ENCODE measurements at places on chromosomes 4 and X. TPM values are rescaled to one million over a fixed set of nuclear protein-coding genes. Genes with fewer than 3 reads are reported as not detected.
A peak's percentile ranks its signal among the peaks of the same experiment; 100 is the strongest.

- peak; percentile 82 for DNase-seq
Measured at GRCh38 chr4:114108869-114109268, 129.4 kb upstream of the ARSJ start.

- no peak for DNase-seq
Measured at GRCh38 chrX:47098338-47099094, 20.3 kb downstream of the RGN start.

DNA sequence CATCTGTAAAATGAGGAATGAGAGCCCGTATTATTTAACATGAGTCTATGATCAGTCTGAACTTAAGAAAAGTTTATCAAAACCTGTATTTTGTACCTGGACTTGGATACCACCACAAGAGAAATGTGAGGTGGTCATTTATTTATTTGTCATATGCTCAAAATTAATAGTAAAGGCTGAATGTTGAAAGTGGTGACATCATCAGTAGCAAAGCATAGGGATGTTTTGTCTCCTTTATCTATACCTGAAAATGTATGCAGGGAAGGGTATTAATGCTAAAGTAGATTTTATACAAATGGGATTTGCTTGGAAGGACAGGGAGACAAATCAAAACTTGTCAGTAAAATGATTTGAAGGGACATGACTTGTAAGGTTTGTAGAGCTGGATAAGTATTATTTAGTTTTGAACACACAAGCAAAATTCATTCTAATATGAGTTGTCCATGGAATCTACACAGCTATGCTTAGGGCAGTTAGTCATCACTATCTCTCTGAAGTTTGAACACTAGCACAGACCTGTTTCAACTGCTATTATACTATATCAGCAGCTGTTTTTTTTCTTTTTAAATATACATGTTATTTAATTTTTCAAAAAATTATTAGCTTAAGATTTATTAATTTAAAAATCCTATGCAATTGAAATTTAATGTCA is 52.4 kb upstream of the GUCY1A1 start:
- no peak for DNase-seq

GRCh38 chrX:55818673-55819375 is 101.3 kb downstream of the RRAGB start:
- DNase-seq, result no peak

DNA sequence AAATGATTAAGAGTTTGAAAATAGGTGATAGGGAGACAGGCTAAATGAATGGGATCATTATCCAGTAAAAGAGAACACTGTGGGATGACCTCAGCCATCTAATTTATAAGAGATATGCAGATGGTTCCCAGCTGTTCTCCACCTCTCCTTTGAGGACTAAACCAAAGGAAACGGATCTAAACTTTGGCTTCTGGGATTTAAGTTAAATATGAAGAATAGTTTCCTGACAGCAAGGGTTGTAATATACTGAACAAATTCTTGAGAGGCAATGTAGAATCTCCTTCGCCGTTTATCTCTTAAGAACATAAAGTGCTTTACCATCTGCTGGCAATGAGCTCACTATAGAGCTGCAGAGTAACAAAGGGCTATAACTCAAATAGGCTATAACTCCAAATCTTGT is 35.4 kb upstream of the HPGDS start:
- no peak for DNase-seq

DNA sequence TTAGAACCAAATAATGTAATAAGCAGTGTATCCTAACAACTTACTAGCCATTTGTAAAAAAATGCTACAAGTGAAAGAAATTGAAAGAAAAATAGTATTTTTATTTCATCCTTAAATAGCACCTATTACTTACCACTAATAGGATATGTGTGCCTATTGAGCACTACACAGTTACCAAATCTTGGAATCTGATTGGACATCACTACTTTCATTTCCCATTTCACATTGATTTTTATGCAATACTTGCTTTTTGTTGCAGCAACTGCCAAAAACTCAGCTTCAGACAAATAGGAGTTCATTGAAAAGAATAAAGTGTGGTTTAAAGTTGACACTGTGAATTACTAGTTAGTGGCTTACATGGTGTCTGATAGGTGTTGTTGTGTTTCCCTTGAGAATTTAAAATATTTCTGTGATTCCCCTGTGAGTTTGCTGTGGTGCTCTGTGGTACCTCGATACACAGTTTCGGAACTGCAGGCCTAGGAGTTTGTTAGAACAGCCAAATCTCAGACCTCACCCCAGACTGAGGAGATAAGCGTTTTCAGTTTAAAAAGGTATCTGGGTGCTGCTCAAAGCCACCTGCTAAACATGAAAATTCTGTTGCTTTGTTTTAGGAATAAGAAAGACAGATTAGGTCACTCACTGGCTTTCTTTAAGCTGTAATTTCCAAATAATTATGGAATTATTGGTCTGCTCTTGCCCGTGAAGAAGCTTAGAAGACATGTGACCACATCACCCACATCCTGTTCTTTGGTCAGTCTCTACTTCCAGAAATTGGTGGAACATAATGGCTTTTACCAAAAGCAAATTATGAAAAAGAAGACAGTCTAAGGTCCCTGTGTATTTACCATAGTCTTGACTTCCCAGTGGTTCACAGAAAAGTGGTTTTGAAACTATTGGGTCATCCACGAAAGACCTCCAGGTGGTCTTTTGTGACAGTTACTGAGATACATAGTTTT is 97.8 kb downstream of the SYTL5 start:
- no peak for DNase-seq

DNA sequence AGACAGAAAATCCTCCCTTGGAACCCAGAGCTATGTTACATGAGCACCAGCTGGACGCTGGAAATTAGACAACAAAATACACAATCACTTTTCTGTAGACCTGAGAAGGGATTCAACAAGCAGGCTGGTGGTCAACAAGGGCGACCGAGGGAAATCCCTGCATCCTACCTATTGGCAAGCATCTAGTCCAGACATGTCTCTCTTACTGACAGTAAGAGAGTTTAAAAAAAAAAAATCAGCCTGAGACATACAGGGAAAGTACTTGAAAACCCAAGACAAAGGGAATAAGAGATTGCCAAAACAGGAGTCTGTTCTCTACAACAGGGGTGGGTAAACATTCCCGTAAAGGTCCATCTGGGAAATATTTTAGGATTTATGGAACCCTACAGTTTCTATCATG is 108.0 kb downstream of the KDR start:
- DNase-seq, result no peak

Gene SHROOM2
- 27.3 TPM for total RNA-seq

Gene P2RY8
- total RNA-seq, result 0.20 TPM

Gene PRSS12
- 0.12 TPM for total RNA-seq

Gene GSX2
- total RNA-seq, result not detected

Gene VCX3B
- total RNA-seq, result not detected
